SK-MEL-5 (cell line): ENCODE measurements at places on chromosomes 5 and 9.

DNA sequence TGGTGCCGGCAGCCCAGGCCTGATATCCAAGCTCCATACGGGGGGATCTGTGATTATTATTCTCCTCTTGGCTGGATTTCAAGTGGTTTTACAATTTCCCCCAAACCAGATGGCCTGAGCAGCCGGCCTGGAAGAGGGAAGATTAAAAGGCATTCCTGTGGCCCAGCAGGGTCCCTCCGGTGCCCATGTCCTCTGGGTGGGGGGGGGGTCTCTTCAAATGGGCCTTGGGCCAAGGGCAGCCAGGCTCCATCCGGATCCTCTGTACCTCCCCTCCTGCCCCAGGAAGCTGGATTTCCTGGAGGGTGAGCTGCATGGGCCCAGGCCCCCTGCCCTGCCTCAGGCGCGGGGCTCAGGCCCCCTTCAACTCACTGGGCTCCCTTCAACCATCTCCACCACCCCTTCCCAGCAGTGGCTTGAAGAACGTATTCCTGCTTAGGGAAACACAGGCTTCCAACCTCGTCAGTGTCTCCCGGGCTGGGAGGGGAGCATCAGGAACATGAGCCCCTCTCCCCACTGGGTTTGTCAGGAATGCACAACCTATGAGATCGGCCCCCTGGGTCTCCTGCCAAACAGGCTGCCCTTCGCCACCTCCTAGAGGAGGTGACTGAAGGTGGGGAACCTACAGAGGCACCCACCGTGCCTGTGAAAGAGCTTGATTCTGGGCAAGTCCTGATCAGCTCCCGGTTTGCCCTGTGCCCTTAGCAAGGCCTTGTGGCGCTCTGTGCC, 62.9 kb upstream of the ORM1 start:
- DNase-seq, result no peak

DNA sequence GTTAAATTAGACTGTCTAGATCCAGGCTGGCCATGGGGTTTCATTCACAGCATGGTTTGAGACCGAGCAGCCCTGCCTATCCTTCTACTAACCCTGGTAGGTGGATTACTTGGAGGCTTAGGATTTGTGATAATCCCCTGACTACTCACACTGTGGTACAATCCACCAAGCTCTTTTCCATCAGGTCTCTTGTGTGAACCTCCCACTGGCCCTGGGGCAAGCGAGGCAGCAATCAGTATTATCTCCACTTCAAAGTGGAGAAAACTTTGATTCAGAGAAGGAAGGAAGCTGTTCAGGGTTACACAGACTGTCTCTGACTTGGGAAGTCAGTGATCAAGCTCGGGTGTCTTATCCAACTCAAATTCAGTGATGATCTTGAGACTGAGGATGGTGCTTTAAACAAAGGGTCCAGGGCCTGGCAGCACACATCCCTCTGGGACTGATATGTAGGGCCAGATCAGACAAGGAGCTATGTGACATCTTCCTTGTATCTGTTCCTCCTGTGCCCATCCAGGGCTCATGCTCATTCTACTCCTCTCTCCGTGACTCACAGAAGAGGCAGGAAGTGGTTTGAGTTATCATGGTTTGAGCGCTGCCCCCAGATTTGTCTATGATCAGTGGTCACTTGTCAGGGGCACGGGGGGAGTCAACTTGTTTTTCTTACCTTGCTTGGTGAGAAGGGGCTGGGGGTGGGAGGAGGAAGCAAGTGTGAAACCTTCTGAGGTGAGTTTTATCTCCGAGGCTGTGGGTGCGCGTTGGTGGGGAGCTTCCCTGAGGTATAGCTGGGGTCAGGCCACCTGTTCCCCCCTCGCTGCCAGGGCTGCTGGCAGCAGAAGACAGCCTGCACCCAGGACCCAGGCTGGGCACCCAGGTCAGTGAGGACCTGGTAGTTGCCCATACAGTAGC, 48.6 kb downstream of the RGS3 start:
- DNase-seq, result no peak

GRCh38 chr5:142063878-142064331, 44.7 kb upstream of the NDFIP1 start:
- DNase-seq, result peak; percentile 94

DNA sequence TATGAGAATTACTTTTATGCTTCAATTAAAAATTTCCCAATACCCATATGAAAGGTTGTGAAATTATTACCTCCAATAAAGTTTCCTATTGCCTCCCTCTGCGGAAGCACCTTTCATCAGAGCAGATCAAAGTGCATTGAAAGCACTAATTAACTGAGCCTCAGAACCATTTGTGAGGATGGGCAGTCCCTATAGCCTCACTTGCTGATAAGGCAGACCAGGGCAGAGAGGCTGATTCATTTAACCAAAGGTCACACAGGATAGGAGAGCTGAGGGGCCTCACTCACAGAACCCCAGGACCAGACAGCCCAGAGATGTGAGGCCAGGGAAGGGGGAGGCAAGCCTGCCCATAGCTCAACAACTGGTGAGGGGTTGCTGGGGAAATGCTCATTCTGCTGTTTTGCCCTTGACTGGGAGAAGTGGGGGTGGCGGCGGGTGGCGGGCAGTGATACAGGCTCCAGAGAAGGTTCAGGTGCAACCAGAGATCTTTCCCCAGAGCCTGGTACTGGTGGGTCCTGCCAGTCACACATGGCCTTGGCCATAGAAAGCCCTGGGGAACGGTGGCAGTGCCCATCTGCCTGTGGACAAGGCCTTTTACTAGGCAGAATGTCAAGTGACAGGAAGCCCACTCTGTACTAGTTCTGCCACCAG, 57.9 kb downstream of the MACROH2A1 start:
- no peak for DNase-seq

- no peak for DNase-seq
Measured at GRCh38 chr5:96691503-96692303, 29.5 kb downstream of the CAST start.

DNA sequence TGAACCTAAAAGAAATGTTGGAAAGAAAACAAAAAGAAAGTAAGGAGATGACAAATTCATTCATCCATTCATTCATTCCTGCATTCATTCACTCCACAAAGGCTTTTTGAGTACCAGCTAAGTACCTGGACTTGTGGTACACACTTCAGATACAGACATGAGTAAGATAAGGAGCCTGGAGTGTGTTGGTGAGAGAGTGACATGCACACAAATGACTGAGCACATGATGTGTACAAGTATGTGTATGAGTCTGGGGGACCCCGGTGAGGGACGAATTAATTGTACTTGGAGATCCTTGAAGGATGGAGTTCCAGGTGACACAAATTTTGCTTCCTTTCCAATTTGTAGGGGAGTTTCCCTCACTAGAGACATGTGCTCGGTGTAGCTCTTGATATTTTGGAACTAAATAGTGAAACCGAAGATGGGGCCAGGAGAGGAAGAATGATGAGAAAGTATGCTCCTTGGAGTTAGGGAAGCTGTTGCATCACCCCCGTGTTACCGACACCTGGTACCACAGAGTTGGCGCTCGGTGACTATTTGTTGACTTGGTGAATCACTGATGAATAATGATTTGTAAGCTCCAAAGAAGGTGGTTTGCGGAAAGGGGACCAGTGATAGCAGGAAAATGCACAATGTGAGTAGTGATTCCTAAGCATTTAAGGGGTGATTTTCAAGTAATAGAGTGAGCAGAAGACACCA, 509.8 kb downstream of the CCDC171 start:
- DNase-seq, result no peak

- no peak for DNase-seq
Measured at GRCh38 chr5:141832131-141832530, 46.1 kb downstream of the PCDH1 start.

- DNase-seq, result peak; percentile 97
Measured at GRCh38 chr5:55276771-55277170, 30.7 kb downstream of the DHX29 start.

GRCh38 chr5:52838326-52839015, 50.8 kb downstream of the ITGA1 start:
- DNase-seq, result no peak

DNA sequence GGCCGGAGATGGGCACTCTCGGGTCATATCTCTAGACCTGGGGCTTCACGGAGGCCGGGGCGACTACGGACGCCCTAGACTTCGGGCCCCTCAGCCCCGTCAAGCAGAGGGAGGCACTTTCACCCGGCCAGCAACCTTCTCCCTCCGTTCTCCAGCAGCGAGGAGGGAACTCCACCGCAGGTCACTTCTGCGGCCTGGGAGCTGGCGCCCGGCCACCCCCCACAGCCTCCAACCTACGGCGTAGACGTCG, 201 bp downstream of the DOLK start:
- DNase-seq, result no peak

GRCh38 chr9:86614871-86615849, 260.9 kb upstream of the TUT7 start:
- peak; percentile 86 for DNase-seq

GRCh38 chr5:36558641-36559040, 47.8 kb upstream of the SLC1A3 start:
- DNase-seq, result no peak

DNA sequence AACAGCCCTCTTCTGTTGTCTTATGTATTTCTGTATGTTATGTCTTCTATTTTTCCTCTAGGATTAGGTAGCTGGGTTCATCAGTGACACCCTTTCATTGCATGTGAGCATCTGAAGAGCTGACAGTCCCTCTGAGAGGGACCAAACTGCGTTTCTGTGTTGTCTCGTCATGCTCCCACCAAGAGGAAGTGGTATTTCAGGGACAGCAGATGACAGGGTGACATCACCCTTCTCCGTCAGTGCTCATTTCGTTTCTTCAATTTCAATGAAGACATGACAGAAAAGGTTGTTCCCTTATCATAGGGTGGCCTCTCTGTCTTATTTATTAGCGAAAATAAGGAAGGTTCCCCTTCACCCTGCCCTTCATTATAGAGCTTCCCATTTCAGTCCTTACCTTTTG, 225.9 kb upstream of the NR4A3 start:
- no peak for DNase-seq

GRCh38 chr9:73118898-73119554, 32.6 kb upstream of the ANXA1 start:
- no peak for DNase-seq

DNA sequence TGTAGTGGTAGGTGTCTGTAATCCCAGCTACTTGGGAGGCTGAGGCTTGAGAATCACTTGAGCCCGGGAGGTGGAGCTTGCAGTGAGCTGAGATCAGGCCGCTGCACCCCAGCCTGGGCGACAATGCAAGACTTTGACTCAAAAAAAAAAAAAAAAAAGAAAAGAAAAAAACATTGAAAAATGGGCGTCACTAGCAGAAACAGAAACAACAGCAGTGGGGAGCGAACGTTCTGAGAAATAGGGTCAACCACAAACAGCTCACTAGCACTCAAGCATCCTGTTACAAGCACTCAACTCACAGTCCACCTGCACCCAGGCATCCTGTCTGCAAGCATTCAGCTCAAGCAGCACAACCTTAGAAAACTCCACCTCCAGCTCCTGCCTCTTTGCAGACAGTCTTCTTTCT, 17.2 kb downstream of the TRIM14 start:
- DNase-seq, result no peak

DNA sequence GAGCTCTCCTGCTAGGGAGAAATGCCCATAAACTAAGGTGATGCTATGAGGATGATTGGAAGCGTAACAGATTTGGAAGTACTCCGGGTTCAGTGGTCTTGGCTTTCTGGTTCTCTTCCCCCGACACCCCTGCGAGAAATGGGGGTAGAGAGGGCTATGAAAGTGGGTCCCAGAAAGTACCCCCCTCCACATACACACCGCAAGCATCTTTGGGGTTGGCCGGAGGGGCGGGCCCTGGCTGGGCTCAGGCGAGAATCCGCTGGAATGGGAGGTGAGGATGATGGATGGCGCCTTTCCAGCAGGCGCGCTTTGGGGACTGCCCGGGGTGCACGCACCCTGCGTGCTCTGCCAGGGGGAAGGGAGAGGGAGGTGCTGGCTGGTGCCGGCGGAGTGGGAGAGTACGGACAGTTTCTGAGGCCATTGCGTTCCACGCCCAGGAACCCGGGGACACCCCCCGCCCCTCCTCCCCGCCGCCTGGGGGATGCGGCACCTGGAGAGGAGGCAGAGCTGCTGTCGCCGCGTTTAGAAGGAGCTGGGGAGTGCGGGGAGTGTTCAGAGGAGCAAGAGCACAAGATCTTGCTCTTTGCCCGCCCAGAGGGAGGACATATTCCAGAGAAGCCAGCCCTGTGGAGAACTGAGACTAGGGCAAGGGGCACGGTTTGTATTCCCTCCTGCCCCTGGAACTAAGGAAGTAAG, 1.9 kb downstream of the PCSK5 start:
- DNase-seq, result no peak

DNA sequence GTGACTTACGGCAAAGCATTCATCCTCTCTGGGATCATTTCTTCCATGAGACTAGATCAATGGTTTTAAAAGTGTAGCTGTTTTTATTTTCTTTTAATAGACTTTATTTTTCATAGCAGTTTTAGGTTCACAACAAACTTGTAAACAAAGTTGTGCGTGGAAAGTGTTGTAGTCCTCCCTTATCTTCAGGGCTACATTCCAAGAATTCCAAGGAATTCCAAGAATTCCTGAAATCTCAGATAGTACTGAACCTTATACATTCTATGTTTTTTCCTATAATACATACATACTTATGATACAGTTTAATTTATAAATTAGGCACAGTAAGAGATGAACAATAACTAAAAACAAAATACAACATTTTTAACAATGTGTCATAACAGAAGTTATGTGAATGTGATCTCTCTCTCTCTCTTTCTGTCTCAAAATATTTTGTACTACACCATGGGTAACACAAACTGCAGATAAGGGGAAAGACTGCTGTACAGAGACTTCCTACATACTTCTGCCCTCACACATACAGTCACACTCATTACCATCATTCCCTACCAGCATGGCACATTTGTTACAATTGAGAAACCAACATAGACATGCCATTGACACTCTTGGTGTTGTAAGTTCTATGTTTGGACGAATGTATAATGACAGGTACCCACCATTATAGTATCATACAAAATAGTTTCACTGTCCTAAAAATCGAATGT, 1933.2 kb upstream of the WWC1 start:
- no peak for DNase-seq

DNA sequence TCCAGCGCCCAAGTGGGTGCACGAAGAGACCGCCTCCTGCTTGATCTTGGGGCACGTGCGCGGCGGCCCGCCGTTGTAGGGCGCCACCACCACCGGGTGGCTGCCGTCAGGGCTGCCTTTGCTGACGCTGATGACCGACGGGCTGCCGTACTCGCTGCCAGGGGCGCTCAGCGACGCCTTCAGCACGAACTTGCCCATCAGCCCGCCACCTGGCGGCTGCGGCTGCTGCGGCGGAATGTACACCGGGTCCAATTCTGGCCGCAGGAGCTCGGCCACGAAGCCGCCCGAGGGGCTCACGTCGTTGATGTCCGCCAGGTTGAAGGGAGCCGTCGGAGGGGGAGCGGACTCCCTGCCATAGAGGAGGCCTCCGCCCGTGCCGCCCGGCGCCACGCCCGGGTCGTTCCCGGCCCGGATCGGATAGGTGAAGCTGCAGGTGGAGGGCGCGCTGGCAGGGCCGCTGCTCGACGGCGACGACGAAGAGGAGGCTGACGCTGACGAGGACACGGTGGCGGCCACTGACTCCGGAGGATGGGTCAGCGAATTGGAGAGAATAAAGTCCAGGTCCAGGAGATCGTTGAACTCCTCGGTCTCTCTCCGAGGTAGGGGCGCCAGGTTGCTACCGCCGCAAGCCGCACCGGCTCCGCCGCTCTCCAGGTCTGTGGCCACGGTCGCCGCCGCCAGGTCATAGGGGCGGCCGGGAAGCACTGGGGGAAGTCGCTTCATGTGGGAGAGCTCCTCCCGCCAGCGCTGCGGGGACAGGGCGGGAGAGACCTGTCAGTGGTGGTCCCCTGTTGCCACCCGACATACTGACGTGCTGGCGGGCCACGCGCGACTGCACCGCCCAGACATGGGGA, 1.8 kb downstream of the KLF4 start:
- no peak for DNase-seq

GRCh38 chr9:115006660-115007059, 76.3 kb upstream of the TNFSF8 start:
- no peak for DNase-seq

- DNase-seq, result no peak
Measured at GRCh38 chr5:55715519-55716078, 3.5 kb upstream of the SLC38A9 start.
